GM03348 (cell line): ENCODE measurements at places on chromosomes 7 and 10.

- no peak for DNase-seq
Observed at GRCh38 chr10:17609523-17610079, 7.6 kb downstream of the HACD1 start.

DNA sequence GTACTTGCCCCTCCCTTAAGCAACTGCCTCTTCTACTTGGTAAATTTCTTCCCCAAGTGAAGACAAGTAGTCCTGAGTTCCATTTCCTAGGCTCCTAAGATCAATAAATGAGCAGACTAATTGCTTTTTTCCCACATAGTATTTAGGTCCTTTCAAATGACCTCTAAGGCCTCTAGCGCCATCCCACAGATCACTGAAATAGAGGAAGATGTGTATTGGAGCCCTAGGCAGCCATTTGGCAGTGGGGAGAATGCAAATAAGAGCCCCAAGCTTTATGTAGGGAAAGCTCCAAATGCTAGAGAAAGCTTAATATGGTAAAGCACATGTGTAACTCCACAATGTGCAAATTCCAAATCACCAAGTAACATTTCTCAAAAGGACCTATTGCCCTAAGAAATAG is 316.5 kb upstream of the PHF14 start:
- no peak for DNase-seq

- DNase-seq: no peak
Observed at GRCh38 chr7:113060100-113060499, 26.5 kb downstream of the GPR85 start.

DNA sequence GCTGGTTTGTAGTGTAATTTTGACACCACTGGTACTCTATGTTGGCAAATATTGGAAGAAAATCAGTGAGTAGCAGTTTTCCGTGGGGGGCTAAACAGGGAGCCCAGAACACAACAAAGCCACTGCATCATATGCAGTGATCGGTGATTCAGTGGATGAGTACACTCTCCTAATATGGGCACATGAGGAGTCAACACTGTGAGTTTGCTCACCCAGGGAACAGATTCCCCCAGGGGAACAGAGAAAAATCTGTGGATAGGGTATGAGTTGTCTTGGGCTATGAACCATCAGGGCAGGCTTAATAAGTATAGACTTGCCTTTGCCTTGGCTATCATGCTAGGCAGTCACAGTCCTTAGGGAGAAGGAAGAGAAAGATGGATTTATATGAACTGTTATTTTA is 227.7 kb upstream of the SEMA3E start:
- DNase-seq: peak; percentile 33

DNA sequence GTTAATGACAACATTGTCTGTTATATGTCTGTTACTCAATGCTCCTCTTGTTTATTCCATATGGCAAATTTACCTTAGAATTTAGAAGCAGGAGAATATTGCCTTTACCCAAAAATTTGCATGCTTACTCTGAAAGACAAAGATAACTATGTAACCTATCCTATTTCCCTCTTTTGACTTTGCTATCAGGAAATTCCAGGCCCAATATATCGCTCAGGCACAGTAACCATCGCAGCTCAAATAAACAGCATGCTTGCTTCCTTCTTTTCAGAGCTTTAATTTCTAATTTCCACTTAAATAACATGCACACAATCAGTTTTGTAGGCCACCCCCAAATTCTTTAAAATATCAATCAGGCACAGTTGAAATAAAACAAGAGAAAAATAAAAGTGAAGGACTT is 57.8 kb downstream of the EBLN1 start:
- no peak for DNase-seq

DNA sequence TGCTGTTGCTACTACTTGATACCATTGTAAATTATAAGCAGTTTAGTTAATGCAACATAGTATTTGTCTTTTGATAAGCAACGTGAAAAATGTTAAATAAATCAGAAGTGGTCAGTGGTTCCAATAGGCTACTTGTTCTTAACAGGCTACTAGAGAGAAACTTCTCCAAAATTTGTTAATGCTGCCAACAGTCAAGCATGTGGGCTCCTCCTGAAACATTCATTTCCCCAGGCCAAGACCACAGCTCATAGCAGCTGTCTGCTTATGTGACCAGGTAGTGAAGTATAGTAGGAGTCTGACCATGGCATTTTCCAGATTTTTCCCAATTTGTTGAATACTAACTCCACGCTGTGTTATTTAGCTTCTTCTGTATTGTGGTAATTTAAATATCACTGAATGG is 81.0 kb downstream of the CYP51A1 start:
- DNase-seq: no peak

DNA sequence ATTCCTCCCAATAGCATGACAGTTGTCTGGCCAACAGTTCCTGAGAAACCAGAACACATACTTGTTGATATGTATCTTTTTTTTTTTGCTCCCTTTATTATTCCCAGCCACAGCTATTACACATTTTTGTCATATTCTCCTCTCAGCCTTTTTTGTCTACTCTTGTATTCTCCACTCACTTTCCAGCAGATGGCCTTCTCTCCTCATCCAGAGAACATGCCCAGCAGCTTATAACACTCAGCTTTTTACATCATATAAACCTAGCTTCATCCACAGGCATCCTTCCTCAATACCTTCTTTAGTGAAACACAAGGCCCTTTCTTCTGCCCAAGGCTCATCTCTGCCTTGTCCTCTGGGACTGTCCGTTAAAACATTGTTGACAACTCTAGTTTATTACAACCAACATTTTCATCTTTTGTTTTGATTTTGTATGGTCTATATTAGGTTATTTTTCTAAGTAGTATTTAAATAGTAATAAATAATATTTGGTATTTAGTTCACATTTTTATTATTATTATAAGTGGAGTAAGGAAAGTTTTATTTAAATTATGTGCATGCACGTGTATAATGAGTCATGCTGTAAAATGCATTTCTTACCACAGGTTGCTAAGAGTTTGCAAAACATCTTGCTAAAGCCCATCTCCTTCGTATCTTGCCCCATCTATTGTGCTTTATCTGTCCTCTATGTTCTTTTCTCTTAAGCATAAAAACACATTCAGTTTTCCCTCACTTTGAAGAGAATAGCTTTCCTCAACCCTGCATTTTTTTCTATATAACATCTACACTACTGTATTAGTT is 101.5 kb downstream of the ORC5 start:
- DNase-seq: peak; percentile 18
